Naive thymus-derived CD4-positive, alpha-beta T cell (primary cell): ENCODE measurements at places on chromosomes 11 and 22. TPM values are rescaled to one million over a fixed set of nuclear protein-coding genes. Genes with fewer than 3 reads are reported as not detected.

GRCh38 chr22:19874307-19875060 lies 19.8 kb upstream of the GNB1L start:
- DNase-seq: no peak

DNA sequence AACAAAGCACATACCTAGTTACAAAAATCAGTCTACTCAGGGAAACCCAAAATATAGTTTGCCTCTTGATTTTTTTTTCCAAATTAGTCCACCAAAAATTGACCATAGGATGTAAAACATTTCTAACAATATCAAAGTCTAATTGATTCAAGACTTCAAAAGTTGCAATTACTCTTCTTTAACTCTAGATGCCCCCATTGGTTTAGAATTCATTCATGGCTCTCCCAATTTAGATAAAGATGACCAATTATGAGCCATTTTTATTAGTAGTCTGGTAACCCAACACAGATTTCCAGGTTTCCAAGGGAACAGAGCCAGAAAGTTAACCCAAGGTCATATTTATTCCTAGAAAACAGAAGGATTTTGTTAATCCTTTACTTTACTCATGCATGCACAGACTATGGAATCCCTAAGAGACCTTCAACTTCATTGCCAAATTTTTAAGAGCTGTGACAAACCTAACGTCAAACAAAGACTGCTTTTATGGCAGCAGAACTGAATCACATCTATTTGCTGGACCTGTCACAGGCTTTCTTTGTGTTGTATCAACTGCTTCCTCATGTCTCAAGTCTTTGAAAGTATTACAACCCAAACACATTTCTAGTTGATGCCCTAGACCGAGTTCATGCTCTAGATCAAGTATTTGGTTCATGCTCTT lies 55.3 kb downstream of the C22orf42 start:
- DNase-seq: peak; percentile 34

DNA sequence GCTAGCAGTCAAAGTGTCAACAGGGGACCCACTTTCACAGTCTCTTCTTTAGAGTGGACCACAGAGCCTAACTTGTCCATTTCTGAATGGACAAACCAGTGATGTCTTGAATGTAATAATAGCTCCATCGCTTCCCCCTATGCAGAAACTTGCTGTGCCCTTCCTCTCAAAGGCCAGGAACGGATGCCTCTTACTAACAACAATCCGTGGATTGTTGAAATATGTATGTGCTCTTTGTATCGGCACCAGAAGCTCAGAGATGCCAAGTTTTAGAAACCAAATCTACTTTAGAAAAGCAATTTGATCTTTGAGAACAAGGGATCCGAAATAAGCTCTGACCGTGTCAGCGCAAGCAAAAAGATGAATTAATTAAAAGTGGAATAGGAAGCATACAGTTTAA lies 259.5 kb upstream of the POU2AF2 start:
- DNase-seq: no peak

- DNase-seq: no peak
Observed at GRCh38 chr11:8363921-8364320, 100.2 kb upstream of the LMO1 start.

DNA sequence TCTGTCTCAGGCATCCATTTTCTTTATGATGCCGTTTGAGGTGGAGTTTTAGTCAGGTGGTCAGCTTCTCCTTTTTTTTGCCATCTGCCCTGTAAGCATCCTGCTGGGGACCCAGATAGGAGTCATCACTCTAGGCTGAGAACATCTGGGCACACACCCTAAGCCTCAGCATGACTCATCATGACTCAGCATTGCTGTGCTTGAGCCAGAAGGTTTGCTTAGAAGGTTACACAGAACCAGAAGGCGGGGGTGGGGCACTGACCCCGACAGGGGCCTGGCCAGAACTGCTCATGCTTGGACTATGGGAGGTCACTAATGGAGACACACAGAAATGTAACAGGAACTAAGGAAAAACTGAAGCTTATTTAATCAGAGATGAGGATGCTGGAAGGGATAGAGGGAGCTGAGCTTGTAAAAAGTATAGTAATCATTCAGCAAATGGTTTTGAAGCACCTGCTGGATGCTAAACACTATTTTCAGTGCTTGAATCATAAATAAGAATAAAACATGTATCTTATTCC lies 10.9 kb upstream of the HBE1 start:
- DNase-seq: no peak

- no peak for DNase-seq
Observed at GRCh38 chr11:6557761-6558674, 45.4 kb downstream of the RRP8 start.

DNA sequence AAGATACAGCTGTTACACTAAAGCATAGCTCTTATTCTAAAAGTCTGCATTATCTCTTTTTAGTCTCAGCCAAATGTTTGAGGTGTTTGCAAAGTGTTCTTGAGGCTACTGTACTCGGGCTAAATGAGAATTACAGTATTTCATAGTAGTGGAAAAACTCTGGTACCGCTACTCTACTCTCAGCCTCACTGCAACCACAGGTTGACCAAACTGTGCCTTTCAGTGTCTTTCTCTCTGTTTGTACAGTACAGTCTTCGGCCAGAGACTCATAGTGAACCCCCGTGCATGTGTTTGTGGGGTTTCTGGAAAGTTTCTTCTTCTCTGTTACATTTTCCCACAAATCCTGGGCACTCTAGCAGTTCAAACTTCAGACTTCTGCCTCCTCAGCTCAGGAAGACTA lies 7.4 kb upstream of the LUZP2 start:
- DNase-seq: no peak

GRCh38 chr22:35064664-35065063 lies 1.3 kb upstream of the ISX start:
- no peak for DNase-seq

GRCh38 chr11:27025312-27025955 lies 15.2 kb upstream of the BBOX1 start:
- no peak for DNase-seq

DNA sequence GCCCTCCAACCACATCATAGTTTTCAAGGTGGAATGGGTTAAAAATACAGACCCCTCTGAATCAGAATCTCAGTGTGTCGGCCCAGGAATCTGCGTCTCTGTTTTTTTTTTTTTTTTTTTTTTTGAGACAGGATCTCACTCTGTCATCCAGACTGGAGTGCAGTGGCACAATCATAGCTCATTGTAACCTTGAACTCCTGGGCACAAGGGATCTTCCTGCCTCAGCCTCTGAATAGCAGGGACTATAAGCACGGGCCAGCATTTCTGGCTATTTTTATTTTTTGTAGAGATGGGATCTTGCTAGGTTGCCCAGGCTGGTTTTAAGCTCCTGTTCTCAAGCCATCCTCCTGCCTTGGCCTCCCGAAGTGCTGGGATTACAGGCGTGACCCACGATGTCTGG lies 28.2 kb downstream of the MIAT start:
- no peak for DNase-seq

GRCh38 chr11:130636722-130637464 lies 188.4 kb downstream of the ADAMTS15 start:
- DNase-seq: no peak

DNA sequence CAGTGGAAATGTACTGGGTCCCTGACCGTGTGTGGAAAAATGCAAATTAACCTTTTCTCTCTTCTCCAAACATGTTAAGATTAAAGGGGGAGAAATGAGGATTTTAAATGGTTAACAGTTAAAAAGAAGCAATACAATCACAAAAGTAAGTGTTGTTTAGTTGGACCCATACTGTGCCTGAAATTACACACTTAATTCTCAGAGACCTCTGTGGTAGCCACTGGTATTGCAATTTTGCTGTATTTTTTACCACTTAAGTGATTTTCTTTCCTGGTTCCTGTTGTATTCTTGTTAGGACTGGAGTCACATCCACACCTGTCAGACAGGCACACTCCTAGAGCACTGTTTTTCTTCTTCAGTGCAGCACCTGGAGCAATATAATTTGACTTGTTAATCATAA lies 179.6 kb upstream of the PDGFD start:
- no peak for DNase-seq

- no peak for DNase-seq
Observed at GRCh38 chr11:130390071-130390758, 38.2 kb downstream of the ADAMTS8 start.

- DNase-seq: no peak
Observed at GRCh38 chr11:94305146-94305545, 766 bp downstream of the IZUMO1R start.

DNA sequence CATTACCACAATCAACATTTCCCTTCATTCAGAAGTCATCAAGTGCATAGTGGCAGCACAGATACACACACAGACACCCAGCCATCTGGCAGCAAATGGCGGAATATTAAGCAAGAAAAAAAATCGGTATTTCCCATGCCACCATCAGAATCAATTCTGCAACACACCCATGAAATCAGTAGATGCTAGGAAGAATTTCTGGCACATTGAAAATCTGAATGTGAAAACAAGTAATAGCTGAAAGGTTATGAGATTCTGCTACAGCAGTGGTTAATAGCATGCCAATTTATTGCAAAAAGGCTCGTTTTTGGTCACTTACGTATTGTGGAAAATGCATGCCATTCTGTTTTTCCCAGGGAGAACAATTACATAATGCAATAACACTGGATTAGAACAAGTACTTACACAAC lies 91.1 kb downstream of the PICALM start:
- DNase-seq: no peak

DNA sequence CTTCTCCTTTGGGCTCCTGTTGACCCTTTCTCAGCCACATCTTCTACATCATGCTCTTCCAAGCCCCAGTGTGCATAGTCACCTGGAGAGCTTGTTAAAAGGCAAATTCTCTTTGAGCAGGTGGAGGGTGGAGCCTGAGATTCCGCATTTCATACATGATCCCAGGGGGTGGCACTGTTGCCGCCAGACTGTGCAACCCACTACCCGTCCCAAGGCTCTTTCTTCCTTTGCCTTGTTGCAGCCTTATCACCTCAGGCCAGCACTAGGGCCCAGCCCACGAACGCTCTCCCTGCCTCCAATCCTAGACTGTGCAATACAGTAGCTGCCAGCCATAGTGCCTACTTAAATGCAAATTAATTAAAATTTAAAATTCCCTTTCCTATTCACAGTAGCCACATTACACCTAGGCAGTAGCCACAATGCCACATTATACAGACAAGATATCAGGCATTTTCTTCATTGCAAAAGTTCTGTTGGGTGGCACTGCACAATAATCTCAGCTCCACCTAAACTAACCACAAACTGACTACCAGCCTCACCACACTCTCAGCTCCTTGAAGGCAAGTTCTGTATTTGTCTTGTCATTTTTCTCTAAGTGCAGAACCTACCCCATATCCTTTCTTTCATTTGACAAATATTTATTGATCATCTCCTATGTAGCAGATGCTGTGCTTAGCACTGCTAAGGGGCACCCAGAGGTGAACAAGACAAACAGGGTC lies 4.6 kb upstream of the KCNJ5 start:
- no peak for DNase-seq

- DNase-seq: no peak
Observed at GRCh38 chr11:84594602-84595001, 1032.5 kb downstream of the DLG2 start.

DNA sequence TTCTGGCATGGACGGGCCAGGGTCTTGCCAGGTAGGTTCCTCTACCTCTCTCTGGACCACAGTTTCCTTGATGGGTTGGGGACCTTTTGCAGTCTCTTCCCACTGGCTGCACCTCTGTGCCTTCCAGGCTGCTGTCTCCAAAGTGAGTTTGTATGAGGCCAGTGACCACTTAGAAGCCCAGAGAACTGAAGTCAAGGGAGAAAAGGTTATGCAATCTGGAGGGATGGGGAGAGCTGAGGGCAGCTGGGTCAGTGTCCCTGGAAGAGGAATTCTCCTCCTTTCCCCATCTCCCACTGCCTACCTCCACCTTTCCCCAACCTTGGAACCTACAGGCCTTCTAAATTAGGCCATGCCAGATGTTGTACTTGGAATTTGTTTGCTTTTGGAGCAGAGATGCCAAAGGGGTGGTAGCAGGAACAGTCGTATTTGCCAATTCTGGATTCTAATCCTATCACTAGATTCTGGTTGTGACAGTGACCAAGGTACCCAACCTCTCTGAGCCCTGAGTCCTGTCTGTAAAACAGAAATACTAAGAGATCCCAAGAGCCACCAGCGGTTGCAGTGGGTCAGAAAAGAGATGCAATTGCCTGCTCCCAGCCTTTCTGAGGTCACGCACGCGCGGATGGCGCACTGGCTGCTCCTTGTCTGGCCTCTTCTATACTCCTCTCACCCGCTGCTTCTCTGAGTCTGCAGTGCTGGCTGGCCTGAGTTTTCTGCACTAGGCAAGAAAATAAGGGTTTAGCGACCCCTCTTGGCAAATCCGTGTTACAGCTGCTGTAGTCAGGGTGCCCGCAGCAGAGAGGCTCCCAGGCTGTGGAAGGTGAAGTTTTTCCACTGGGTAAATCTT lies 10.7 kb upstream of the ACCSL start:
- DNase-seq: no peak

GRCh38 chr22:24816806-24817205 lies 10.8 kb downstream of the SGSM1 start:
- DNase-seq: no peak

GRCh38 chr22:50626850-50627641 lies 906 bp downstream of the ARSA start:
- DNase-seq: peak; percentile 32

Gene RRM1
- 40.3 TPM for total RNA-seq

Gene NELL1
- not detected for total RNA-seq

Gene MPEG1
- 21.9 TPM for total RNA-seq

Gene HORMAD2
- total RNA-seq: 0.23 TPM in 1 of 2 replicates, not detected in the other

Gene TEX54
- not detected for total RNA-seq
